CD4-positive, alpha-beta T cell treated with Interferon alpha-2 for 1 hour (primary cell): ENCODE measurements at places on chromosomes 11 and 22.

GRCh38 chr11:119912229-119912628 lies 183.2 kb upstream of the NECTIN1 start:
- DNase-seq = no peak

DNA sequence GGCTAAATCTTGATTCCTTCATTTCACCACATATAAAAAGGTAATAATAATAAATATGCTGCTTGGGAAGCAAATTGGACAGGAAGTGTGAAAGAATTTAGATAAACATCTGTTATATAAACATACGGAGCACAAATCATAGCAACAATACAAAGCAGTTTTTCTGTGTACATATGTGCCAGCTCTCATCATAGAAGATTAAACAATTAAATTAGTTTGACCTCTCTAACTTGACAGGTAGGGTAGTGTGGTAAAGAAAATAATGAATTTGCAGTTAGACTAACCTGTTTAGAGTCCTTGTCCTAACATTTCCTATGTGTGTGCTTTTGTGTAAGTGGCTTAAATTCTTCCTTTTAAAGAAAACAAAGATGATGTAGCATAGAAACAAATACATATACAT lies 995.7 kb upstream of the TENM4 start:
- DNase-seq = no peak

- DNase-seq = no peak
Observed at GRCh38 chr22:47705350-47705749, 942.9 kb downstream of the TBC1D22A start.

- DNase-seq = no peak
Observed at GRCh38 chr11:9574622-9575259, 1.3 kb downstream of the WEE1 start.

- DNase-seq = no peak
Observed at GRCh38 chr11:107780136-107780535, 68.3 kb upstream of the SLN start.

DNA sequence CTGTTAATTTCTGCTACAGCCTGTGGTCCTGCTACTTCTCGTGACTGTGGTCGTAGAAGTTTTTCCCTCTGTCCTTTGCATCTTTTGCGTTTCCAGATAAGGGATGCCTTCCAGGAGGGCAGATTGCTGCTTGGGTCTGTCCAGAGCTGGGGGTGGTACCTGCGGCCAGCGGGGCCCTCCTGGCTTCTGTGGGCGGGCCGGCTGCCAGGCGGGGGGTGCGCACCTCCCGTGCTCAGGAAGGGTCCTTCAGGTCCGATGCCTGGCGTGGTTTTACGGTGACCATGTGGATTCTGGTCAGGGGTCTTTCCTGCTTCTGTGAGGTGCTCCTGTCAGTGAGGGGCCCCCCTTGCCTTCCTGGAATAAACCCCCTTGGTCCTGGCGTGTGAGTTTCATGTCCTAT lies 84.8 kb downstream of the KCNQ1 start:
- no peak for DNase-seq

DNA sequence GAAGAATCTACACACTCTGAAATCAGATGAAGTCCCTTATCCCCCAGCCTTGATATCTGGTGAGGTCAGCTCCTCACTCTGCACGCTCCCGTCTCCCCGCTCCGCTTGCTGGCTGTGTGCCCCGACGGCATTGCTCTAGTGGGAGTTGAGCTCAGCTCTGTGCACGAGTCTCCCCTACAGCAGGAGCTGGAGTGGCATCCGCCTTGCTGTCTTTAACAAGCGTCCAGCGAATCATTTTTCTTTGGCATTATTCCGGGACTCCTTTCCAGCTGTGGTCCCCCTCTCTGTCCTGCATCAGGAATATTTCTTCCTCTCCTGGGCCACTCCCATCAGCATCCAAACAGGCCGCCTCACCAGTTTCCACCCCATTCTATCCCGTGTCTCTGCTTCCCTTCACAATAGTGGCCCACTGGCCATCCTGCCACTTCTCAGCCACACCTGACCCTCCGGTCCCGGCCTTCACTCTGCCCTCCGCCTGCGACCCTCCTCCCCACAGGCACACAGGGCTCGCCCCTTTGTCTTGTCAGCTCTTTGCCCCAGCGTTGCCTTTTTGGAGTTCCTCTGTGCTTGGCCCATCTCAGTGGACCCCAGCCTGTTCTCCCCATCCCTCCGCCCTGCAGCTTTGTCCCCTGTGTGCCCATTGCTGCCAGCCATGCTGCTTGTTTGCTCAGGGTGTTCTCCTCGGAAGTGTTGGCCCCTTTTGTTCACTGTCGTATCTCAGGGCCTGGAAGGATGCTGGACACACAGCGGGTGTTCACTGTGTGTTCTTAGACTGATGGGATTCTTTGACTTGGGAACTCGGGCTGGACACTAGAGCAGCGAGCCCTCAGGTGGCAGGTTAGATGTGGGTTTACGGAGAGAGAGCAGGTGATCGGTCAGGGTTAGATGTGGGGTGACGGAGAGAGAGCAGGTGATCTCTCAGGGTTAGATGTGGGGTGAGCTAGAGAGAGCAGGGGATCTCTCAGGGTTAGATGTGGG lies 441.8 kb downstream of the TBC1D22A start:
- no peak for DNase-seq

DNA sequence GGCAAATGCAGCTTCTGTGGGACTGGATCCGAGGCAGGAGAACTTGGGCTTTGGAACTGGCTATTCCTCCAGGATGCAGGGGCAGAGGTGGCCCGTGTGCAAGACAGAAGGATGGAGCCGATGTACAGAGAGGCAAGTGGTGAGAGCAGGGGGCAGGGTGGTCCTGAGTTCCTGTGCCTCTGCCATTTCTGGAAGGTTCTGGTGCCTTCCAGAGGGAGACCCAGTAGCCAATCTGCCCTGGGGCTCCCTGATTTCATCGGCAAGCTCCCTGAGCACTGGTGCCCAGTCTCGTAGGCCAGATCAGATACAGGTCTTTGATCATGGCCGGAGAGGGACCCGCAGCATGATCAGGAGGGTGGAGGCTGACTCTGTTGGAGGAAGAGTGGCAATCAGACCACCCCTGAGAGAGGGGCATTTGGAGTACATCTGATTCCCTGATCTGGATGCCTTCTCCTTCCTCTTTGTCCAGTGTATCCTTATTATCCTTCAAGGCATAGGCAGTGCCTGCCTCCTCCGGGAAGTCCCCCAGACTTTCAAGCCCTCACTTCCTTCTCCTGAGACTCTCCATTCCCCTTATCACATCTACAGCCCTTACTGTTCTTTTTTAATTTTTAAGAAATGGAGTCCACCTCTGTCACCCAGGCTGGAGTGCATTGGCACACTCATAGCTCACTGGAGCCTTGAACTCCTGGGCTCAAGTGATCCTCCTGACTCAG lies 9.7 kb downstream of the MRGPRD start:
- DNase-seq = no peak

GRCh38 chr11:102391549-102392237 lies 44.7 kb downstream of the BIRC2 start:
- DNase-seq = no peak

GRCh38 chr11:113532697-113533424 lies 57.7 kb upstream of the DRD2 start:
- peak; percentile 31 for DNase-seq

DNA sequence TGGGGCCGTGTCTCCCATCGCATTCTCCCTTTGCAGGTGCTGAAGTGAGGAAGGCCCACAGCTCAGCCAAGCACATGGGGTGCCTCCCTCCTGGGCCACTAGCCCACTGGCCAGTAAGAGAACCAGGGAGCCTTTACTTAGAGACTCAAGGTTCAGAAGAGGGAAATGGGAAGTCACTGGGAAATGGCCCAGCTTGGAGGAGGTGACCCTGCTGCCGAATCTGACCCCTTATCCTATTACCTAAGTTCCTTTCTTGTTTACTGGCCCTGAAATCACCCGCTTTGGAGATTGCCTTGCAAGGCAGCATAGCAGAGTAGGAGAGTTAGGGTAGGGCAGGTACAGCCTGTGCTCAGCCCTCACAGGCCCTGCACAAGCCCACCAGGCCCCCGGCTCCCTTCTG lies 24.4 kb downstream of the UPB1 start:
- DNase-seq = no peak

DNA sequence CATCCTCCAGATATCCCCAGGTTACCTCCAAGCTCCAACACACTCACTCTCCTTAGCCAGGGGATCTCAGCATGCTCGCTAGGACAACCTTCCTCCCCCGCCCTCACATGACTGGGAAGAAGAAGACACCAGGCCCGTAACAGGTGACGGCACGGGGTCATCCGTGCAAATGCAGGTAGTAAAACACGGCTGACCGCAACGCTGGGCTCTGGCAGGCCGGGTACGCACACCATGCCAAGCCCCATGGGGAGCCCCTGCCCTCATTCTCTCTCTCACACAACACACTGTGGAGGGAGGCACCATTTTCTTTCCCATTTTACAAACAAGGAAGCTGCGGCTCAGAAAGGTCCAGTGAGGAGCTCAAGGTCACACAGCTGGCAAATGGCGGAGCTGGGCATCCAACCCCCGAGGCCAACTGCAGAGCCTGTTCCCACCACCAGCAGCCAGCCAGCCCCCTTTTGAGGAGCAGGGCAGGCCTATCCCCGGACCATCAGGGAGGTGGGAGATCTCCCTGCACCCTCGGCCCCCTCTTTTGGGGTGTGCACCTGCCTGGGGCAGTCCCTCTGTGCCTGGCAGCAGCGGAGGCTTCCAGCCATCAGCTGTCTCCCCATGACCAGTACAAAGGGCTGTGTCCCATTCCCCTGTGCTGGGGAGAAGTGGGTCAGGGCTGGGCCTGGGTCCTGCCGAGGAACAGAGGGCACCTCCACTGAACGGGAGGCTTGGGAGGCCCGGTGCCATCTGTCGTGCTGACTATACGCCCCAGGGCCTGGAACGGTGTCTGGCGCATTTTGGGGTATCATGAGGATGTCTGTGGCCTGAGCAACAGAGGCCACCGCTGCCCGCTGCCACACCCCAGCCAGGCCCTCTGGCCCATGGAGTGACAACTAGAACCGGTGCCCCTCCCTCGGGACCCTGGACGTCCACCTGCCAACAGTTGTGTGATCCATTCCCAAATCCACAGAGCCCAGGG lies 280.9 kb downstream of the CTTN start:
- no peak for DNase-seq

DNA sequence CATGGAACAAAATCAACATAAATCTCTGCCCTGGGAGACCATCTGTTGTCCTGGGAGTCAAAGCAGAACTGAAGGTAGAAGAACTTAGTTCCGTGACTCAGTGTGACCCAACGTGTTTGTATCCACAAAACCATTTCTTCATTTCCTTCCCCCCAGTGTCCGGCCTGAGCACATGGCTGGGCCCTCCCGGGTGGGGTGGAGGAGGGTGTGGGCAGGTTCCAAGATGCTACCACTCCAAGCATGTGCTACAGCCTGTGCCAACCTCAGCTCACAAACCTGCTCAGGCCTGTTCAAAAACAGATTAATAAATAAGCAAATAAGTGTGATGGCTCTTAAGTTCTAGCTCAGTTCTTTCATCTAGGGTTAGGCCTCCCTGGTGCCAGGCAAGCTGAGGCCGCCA lies 55.3 kb downstream of the SHANK2 start:
- DNase-seq = no peak

- DNase-seq = no peak
Observed at GRCh38 chr22:22902247-22903001, 14.8 kb downstream of the IGLL5 start.

- DNase-seq = no peak
Observed at GRCh38 chr11:32116668-32117067, 25.8 kb downstream of the RCN1 start.

DNA sequence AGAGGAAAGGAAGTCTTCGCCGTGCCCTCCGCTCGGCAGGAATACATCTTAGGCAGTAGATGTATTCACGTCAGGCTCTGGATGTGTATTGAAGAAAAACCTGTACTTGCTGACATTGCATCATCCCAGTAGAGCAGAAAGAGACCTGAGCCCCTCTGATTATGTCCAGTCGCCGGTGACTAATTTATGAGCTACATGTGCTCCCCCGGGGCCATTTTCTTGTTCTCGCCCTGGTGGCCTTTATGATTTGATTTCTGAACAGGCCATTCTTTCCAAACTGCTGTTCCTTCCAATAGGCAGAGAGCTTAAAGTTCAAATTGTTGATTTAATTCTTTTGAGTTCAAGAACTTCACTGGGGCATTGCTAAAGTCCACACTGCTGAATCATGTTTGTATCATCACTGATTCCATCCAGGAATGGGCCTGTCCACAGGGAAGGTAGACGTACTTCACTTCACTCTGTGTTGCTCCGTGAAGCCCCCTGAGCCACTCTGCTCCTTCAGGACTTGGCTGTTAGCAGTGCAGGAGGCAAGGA lies 137.3 kb upstream of the RASSF10 start:
- no peak for DNase-seq

DNA sequence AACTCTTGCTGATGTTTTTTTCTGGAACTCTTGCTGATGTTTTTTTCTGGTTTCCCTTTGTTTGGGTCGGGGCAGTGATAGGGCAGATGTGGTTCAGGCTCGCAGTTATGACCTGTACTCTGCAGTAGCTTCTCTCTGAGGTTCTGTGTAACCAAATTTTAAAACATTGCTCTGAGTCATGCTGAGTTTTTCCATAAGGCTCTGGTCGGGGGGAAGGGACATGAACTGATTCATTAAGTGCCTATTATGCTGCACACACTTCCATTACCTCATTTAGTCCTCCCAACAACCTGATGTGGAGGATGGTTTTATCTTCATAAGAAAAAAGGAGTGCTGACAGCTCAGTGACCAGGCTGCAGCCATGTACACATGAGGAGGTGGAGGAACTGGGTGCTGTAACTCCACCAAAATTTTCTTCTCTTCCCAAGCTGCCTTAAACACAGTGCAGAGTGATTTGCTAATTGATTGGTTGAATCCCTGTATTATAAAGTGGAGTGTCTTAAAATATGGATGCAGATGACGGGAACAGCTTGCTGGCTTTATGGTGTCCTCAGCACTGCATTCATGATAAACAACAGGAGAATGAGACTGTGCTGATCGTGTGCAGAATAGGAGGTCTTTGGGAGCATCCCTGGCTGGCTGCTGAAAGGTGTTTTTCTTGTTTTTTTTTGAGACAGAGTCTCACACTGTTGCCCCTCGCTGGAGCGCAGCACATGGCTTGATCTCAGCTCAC lies 19.1 kb downstream of the TNRC6B start:
- no peak for DNase-seq

DNA sequence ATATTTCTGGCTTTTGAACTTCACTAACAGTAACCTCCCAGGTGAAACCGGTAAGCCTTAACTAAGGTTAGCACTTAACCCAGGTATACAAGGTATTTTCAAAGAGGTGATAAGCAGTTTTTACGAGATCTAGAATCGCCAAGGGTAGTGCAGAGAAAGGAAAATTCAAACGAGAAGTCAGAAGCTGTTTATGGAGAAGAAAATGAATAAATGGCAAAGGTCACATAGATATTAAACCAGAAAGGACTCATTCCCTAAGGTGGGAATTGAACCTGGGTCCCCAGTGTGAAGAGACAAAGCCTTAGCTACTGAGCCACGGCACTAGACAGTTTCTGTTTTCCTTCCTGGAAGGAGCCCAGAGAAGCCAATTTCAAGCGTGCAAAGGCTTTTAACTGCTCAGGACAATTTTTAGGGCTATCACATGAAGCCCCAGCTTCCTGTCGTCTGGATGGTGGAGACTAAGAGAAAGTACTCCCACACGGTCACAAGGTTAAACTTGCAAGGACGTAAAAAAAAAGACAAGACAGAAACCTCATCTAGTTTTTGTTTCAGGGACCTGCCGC lies 5.7 kb upstream of the C1QTNF6 start:
- DNase-seq = peak; percentile 36
